AML-193 (cell line): ENCODE measurements at places on chromosomes 4 and X.

- no peak for DNase-seq
Observed at GRCh38 chr4:138052806-138053632, 189.1 kb downstream of the SLC7A11 start.

- DNase-seq, result no peak
Observed at GRCh38 chr4:124427095-124427767, 285.3 kb downstream of the ANKRD50 start.

DNA sequence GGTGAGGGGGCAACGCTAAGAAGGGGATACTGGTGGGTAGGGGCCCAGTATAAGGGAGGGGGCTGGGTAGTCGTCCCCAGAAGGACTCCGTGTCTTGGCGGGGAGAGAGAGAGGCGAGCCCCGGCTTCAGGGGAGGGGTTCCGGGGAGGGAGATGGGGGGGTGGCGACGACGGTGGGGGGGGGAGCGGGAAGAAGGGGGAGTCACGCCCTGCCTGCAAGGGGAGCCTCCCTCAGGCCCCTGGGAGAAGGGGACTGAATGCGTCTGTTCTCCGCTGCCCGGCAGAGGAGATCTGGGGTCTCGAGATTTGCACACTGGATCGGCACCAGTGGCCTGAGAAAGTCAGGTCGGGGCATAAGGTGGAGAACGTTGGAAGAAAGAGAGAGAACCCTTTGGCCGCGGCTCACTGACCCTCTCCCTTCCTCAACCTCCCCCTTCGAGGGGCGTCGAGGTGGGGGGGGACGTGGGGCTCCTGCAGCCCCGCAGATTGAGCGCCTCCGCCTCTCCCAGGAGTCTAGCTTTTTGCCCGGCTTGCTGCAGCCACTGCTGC lies 609 bp upstream of the BCORL1 start:
- no peak for DNase-seq

DNA sequence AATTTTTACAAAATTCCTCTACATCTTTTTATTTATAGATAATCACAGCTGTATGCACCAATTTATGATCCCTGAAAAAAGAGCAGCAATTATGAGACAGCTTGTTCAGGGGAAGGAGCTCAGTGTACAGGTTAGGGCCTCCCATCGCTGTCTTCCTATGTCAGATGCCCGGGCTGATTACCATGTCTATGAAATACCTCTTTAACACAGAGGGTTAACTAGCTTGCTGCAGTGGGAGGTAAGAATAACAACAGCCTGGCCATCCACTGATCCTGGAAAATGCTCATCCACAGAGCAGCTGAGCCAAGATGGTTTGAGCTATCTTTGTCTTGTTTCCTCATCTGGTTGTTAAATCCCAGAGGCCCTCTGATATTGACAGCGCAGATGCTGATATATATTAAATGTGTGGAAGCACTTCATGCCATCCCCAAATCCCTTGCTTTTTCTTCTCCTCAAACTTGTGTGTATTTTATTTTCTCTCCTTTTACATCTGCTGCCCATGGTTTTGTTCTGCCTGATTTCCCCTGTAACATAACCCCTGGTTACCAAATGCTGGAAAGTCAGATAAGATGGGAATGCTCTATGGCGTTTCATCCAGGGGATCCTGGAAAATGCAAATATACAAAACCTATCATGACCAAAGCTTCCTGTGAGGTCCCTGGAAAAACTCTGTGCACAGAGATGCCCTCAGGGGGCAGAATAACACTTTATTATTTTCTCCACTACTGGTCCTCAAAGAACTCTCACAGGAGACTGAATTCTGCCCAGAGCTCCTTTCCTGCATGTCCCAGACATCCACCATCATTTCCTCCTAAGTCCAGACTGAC lies 85.8 kb upstream of the PUDP start:
- DNase-seq, result no peak

DNA sequence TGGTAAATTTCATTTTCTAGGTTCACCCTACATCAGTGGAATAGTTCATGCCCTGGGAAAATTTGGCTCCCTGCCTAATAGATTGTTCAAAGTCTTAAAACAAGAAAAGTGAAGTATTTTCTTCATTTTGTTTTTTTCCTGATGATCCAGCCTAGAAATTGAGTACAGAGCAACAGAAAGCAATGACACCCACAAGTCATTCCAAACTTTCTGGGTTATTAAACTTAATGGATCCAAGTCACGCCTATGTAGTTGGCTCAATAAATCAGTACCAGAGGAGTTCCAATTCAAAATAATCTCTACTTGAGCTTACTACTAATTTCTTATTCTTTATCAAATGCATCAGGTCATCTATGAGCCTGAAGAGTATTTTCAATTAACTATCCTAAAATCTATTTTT lies 937.6 kb upstream of the SLIT2 start:
- no peak for DNase-seq

GRCh38 chr4:74640111-74640903 lies 154.0 kb downstream of the BTC start:
- DNase-seq, result no peak

DNA sequence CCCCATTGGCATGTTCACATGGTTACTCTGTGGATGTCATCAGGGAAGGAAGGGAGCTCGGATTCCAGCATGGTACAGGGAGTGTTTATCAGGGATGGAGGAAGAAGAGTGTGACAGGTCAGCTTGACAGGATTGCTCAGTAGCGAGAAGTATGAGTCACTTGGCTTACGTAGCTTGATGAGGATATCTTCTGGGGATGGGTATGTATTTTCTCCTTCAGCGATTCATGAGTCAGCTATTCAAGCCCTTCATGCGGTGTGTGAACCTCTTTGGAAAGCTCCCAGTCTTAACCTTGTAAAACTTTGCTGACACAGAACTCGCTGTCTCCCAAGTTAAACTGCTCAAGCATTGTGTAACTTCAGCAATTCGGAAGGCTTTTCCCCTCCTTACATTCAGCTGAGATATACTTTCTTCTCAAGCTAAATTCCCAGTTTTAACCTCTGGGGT lies 275.4 kb downstream of the ARHGAP10 start:
- no peak for DNase-seq

DNA sequence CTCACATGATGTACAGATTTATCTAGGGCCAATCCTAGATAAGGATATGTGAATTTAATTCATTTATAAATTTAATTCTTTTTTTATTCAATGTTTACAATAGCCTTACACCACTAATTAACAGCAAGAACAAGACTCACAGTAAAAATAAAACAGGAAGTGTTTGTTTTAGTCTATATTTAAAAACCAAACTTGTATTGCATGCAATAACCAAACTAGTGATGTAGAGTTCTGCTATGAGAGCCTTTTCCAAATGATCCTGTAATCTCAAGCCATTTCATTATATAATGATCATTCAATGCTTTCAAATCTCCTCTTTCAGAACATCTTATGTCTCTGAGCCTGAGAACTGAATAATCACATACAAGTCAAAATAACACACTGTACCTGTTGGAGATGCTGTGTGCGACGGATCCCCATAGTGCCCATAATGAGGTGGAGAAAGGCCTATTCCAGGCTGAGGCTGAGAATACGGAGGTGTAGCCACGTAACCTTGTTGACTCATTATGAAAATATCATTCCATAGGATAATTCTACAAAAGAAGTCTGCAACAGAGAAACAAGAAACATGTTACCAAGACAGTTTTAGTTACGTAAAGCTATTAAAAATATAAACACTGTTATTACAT lies 2.6 kb downstream of the SEC24D start:
- DNase-seq, result no peak

- DNase-seq, result no peak
Observed at GRCh38 chr4:29900336-29900735, 819.8 kb upstream of the PCDH7 start.

GRCh38 chr4:150962245-150962644 lies 52.8 kb downstream of the LRBA start:
- DNase-seq, result no peak

- DNase-seq, result no peak
Observed at GRCh38 chr4:127737295-127737694, 7.1 kb downstream of the SLC25A31 start.
